Bronchial smooth muscle cell (primary cell): ENCODE measurements at places on chromosomes 1 and 21. TPM values are rescaled to one million over a fixed set of nuclear protein-coding genes. Genes with fewer than 3 reads are reported as not detected.

The ASAP3 gene
- total RNA-seq = 95.2 and 107 TPM in 2 replicates

The NEK7 gene
- 50.3 and 64.5 TPM in 2 replicates for total RNA-seq

The FMO5 gene
- 1.9 and 2.9 TPM in 2 replicates for total RNA-seq

The C1orf53 gene
- total RNA-seq = 3.4 and 7.3 TPM in 2 replicates

The POTED gene
- not detected in 2 replicates for total RNA-seq
